ENCODE measurements at places on chromosomes 3 and 15.

- no peak for DNase-seq
Measured at GRCh38 chr3:126322181-126322967, 34.8 kb downstream of the KLF15 start.

- DNase-seq, result no peak
Measured at GRCh38 chr3:32226875-32227500, 11.5 kb upstream of the CMTM8 start.

- DNase-seq, result no peak
Measured at GRCh38 chr3:133503409-133503808, 70.1 kb upstream of the CDV3 start.

DNA sequence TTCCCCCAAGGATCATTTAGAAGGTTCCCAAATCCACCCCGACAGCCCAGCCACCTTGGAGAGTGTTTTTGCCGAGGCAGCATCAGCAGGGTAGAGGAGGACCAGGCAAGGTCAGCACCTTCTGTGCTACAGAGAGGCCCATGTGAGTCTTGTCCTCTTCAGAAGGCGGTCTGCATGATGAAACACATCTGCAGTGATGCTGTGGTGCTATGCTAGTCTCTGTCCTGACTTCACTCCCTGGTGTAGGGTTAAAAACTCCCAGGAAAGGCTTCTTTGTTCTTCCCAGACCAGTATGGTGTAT is 87.9 kb downstream of the ITPR1 start:
- DNase-seq, result no peak

- DNase-seq, result no peak
Measured at GRCh38 chr15:71237456-71238188, 122.4 kb downstream of the THSD4 start.

- DNase-seq, result no peak
Measured at GRCh38 chr3:149547954-149548668, 73.6 kb downstream of the TM4SF4 start.

DNA sequence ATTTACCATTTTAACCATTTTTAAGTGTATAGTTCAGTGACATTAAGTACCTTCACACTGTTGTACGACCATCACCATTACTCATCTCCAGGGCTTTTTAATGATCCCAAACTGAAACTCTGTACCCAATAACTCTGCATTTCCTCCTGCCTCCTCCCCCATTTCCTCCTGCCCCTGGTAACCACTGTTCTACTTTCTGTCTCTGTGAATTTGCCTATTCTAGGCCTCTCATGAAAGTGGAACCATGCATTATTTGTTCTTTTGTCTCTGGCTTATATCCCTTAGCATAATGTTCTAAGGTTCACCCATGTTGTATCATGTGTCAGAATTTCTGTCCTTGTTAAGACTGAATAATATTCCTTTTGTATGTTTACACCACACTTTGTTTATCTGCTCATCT is 154.2 kb downstream of the MECOM start:
- no peak for DNase-seq

GRCh38 chr15:71259866-71260265 is 144.6 kb downstream of the THSD4 start:
- DNase-seq, result no peak

GRCh38 chr3:182741214-182741613 is 52.1 kb upstream of the ATP11B start:
- DNase-seq, result no peak

- DNase-seq, result no peak
Measured at GRCh38 chr3:138369151-138369900, 20.9 kb downstream of the MRAS start.

- DNase-seq, result no peak
Measured at GRCh38 chr15:71048913-71049675, 66.2 kb upstream of the THSD4 start.
